ENCODE measurements at places on chromosomes 5 and 9.

DNA sequence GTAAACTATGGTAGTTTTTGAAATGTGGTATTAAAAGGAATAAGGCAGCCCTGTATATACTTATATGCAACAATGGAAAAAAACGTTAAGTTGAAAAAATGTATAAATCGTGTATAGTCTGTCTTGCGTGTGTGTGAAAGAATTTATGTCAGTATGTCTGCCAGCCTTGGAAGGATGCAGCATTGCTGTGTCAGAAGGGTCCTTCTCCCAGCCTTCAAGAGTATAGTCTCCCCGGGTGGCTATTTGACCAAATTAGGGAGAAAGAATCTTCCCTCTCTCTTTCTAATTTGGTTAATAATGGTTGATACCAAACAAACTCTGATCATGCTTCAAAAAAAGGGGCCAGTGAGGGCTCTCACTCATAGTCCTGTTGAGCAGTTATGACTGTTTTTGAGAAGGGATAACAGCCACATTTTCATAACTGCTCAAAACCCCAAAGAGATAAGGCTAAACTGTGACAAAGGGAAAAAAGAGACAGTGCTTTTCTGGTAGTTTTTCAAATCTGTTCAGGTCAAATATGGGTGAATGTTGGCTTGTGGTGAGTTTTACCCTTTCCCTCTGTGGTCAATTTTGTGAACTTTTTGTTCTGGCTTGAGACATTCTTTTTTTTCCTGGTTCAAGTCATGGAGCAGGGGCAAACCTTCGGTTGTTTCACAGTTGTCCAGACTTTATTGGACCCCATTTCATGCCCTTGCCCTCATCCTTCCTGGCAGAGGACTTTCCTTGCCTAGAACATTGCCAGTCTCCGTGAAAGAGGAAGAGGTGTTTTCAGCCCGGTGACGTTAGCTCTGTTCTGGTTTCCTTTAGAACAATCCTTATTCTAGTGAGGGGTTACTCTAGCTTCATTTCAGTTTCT is 21.0 kb downstream of the SNX30 start:
- no peak for DNase-seq

- no peak for DNase-seq
Measured at GRCh38 chr9:94772144-94772543, 45.6 kb downstream of the AOPEP start.

GRCh38 chr5:34548086-34548403 is 108.1 kb upstream of the RAI14 start:
- DNase-seq = no peak

DNA sequence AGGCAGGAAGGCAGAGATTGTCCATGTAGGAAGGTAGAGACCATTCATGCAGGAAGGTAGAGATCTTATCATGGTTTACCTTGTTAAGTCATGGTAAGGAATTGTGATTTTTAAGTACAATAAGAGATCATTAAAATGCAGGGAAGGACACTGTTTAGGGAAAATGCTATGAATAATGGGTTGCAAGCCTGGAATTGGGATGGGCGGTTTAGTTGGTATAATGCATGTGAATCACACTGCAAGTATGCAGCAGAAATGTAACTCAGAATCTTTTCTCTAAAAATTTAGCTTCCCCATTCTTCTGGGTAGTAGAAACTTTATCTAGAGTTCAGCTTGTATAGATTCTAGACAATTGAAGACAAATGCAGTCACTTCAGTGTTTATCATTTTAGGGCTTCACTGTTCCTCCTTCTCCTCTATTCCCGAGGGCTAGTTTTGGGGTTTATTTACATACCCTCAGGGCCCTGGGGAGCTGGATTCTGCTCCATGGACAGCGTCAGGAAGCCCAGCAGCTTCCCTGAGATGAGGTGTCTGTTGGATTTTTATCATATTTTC is 212.0 kb downstream of the SREK1 start:
- DNase-seq = peak; percentile 27

GRCh38 chr9:69388596-69388995 is 63.6 kb downstream of the ENTREP1 start:
- no peak for DNase-seq
